NCI-H1694 (cell line): ENCODE measurements at places on chromosomes 11 and 22.

- no peak for DNase-seq
Observed at GRCh38 chr11:65427691-65428577, 5.3 kb downstream of the NEAT1 start.

- no peak for DNase-seq
Observed at GRCh38 chr11:59967677-59968394, 4.0 kb downstream of the OOSP4A start.

DNA sequence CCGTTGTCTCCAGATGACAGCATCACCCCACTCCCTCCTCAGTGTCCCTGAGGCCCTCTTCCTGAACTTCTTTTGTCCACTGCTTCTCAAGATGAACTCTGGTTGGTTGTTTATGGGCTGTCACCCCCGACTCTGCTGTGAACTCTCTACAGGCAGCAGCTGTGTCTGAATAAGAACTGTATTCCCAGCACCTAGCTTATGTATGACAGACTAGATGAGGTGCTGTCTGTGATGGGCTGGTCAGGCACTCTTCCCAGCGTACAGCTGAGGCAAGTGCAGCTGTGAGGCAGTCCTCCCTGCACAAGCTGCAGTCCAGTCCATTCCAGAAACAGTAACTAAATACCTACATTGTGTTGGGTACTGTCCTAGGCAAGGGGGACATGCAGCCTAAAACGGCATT is 111.4 kb upstream of the PITPNB start:
- DNase-seq = no peak

DNA sequence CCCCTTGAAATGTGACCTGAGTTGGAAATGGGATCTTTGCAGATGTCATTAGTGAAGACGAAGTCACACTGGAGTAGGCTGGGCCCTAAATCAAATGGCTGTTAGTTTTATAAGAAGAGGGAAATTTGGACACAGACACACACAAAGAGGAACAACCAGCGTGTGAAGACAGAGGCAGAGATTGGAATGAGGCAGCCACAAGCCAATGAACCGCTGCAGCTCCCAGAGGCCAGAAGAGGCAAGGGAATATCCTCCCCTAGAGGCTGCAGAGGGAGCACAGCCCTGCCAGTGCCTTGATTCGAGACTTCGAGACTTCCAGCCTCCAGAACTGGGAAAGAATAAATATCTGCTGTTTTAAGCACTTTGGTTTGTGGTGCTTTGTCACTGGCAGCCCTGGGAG is 484.5 kb downstream of the MN1 start:
- no peak for DNase-seq

DNA sequence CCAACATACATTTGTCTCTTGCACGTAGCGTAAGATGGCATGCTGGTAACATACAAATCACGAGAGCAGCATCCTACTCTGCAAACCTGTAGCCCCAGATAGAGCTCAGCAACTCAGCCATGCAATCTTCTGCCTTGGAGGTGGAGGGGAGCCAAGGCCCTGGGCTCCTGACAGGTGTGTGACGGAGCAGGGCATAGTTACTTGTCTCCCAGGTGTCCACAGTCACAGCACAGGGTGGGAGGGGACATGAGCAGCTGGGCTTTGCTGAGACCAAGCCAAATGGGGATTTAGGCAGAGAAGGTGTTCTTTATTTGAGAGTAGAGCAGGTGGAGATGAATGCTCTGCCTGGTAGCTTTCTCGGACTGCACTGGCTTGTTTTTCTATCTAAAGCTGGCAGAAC is 111.7 kb downstream of the TEAD1 start:
- DNase-seq = no peak

DNA sequence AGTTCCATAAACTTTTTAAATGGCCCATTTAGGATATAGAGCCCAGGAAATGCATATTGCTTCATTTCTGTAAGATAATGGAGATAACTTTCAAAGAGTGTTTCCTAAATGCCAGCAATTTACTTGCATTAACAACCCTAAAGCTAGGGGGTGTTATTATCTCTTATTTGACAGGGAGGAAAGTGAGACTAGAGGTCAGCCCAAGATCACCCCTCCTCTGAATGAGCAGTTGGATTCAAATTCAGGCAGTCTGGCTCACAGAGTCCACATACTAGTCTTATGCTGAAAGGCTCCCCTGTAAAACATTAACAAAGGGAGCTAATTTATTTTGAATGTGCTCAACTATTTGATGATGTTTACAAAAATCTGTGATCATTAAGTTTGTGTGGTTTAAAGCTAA is 49.9 kb upstream of the TRIM77 start:
- DNase-seq = no peak

DNA sequence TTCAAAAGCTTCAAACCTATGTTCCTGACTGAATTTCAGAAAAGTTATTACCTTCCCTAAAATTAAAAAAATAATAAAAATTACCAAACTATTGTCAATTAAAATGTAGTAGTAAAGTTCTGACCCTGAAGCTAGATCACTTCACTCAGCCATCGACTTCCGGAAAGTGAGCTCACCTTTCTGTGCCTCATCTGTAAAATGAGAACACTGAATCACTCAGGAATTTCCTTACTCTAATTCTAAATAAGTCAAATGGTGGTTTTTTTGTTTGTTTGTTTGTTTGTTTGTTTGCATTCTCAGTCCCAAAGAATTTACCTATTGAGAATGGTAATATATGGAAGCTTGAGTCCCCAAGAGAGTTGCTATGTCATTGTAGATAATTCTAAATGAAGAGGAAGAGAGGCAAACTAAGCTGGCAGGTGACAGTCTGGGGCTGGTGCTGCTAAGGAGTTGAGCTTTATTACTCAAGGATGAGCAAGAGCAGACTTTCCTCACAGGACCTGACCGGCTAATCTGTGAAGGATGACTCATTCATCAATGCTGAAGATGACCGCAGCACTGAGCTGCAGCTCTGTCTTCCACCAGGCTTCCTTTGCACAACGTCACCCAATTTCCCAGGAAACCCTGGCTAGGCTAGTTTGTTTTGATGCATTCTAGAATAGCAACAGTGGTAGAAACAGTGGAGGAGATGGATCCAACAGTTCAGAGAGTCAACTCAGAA is 248.8 kb downstream of the RAB38 start:
- DNase-seq = no peak

DNA sequence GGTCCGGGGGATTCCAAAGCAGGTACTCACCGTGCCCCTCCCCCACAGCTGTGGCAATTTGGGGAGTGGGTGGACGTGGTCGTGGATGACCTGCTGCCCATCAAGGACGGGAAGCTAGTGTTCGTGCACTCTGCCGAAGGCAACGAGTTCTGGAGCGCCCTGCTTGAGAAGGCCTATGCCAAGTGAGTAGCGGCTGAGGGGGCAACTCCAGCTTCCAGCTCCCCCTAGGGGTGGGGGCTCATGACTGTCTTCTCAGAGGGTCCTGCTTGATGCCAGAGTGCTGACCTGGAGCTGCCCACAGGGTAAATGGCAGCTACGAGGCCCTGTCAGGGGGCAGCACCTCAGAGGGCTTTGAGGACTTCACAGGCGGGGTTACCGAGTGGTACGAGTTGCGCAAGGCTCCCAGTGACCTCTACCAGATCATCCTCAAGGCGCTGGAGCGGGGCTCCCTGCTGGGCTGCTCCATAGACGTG is 4.2 kb downstream of the CAPN1 start:
- DNase-seq = no peak

GRCh38 chr22:47011131-47011858 is 248.8 kb downstream of the TBC1D22A start:
- DNase-seq = no peak

GRCh38 chr11:11821899-11822298 is 19.9 kb upstream of the USP47 start:
- DNase-seq = no peak

DNA sequence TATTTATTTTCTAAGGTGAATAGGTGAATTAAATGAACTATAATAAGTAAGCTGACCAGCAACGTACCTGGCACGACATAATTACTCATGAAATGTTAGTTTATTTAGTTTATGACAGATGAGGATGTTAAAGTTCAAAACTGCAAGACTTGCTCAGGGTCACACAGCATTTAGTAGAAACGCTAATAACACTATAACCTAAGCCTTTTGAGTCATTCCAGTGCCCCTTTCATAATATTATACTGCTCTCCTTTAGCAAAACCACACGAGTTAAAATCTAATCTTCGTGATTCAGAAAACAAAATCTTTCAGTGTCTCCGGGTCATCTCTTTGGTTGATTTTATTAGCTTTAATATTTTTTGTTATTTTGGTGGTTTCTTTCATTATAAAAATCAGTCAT is 39.6 kb downstream of the BTBD10 start:
- DNase-seq = no peak

GRCh38 chr11:75161506-75162095 is 10.7 kb downstream of the SLCO2B1 start:
- DNase-seq = no peak

GRCh38 chr22:27934069-27934468 is 15.0 kb upstream of the PITPNB start:
- DNase-seq = no peak

DNA sequence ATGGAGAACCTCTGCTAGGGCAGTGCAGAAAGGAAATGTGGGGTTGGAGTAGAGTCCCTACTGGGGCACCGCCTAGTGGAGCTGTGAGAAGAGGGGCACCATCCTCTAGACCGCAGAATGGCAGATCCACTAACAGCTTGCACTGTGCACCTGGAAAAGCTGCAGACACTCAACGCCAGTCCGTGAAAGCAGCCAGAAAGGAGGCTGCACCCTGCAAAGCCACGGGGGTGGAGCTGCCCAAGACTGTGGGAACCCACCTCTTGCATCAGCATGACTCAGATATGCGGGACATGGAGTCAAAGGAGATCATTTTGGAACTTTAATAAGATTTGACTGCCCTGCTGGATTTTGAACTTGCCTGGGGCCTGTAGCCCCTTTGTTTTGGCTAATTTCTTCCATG is 8.7 kb downstream of the TSKU start:
- no peak for DNase-seq

GRCh38 chr22:46051646-46052045 is 74.7 kb upstream of the WNT7B start:
- DNase-seq = no peak

- no peak for DNase-seq
Observed at GRCh38 chr22:31631436-31631835, 30.6 kb downstream of the PISD start.

DNA sequence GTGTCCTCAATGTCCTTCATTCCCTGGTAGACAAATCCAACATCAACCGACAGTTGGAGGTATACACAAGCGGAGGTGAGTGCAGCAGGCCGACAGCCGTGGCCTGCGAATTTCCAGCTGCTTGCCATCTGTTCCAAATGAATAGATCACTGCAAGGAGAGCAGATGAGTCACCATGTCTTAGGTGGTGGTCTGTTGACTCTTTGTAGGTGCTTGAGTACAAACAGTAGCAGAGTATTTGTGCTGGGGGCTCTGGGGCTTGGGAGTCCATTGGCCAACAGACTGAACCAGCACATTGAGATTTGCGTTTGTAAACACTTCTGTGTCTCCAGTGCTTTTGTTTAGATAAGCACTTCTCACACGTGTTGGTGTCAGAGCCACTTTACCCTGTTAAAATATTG is 21.1 kb downstream of the EIF3L start:
- peak; percentile 49 for DNase-seq
